ENCODE measurements at places on chromosomes 11 and 22.
A peak's percentile ranks its signal among the peaks of the same experiment; 100 is the strongest.

DNA sequence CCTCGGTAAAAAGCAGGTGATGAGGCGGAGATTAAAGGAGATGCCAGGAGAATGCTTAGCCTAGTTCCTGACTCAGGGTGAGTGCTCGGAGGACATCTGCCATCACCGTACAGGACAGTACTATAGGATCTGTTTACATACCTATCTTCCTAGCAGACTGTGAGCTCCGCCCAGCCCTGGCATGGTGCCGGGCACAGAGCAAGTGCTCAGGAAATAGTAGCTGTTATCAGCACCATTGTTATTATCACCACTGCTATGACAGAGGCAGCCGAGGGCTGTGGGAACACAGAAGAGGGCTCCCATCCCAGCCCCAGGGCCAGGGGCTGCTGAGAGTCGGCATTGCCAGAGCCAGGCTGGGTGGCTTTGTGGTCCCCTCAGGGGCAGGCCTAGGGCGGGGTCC, 642 bp upstream of the SEPTIN3 start:
- peak; percentile 83 for DNase-seq

DNA sequence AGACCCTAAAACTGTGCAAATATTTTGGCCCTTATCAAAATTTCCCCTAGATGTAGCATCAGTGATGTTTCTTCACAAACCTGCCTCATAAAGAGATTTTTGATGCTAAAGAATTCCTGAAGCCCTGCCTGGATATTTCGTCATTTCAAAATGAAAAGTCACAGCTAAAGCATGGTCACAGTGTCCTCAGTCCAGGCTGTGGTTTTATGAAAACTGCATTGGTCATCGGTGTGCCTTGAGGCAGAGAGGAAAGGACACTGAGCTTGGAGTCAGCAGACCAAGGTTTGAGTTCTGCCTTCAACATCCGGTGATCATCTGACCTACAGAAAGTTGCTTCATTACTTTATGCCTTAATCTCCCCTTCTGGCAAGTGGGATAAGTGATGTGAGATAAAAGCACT, 34.8 kb upstream of the ALKBH3 start:
- no peak for DNase-seq

GRCh38 chr11:70082829-70083228, 4.7 kb downstream of the ANO1 start:
- DNase-seq, result no peak

- peak; percentile 48 for DNase-seq
Observed at GRCh38 chr11:94131718-94132115, 3.1 kb downstream of the PANX1 start.

DNA sequence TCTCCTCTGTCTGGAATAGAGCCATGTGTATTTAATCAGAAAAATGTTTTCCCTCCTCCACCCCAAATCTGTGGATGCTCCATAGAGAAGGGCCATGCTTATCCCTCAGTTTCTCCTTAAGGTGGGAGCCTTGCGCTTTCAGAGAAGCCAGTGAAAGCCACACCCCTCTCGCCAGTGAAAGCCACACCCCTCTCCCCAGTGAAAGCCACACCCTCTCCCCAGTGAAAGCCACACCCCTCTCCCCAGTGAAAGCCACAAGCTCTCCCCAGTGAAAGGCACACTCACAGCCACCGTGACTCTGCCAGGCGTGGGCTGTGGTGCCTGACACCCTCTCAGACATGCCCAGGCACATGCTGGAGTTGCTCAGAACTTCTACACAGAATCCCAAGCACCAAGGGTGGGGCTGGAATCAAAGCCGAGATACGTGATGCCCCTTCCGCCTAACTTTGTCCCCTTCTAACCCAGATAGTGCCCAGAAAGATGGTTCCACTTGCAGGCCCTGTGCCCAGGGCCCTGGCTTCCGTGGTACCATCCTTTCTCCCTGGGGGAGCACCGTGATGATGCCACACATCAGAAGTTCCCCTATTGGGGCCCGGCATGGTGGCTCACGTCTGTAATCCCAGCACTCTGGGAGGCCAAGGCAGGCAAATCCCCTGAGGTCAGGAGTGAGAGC, 16.5 kb upstream of the PRR5 start:
- peak; percentile 29 for DNase-seq

- no peak for DNase-seq
Observed at GRCh38 chr11:46674463-46675287, 25.7 kb downstream of the ARHGAP1 start.

GRCh38 chr11:116693102-116693570, 79.7 kb downstream of the BUD13 start:
- no peak for DNase-seq

- DNase-seq, result no peak
Observed at GRCh38 chr22:41668971-41669911, 19.4 kb downstream of the SNU13 start.

All from NCI-H345 (cell line).